Activated naive CD4-positive, alpha-beta T cell treated with anti-CD3 and anti-CD28 coated beads, Interleukin-2, amount 50 U/mL, for 16 hours (primary cell): ENCODE measurements at places on chromosomes 5 and 9.

GRCh38 chr5:82523633-82524032, 245.5 kb upstream of the RPS23 start:
- DNase-seq: no peak

GRCh38 chr9:109254317-109254716, 66.5 kb downstream of the EPB41L4B start:
- no peak for DNase-seq

DNA sequence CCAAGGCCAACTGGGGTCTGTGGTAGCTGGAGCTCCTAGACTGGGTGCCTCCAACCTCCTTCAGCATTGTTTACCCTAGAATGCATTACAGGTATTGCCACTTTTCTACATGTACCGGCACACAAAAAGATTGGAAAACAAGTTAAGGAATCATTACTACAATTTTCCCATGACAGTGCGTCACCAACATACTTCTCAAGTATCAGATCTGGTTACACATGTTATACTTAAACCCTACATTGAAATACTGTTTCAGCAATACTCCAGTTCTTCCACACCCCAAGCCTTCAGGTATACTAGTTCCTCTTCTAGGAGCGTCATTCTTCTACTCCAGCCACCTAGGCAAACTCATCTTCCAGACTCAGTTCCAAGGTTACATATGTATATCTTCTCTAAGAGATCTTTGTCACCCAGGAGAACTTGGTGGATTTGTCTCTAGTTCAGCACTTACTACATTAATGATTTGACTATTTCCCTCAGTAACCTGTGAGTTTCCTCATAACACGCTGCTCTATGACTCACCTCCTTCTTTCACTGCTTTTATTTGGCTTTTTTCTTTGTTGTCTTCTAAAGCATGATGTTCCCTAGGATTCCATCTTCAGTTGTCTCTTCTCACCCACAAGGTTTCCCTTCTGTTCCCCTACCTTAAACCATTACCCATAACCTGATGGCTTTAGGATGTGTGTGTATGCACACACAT, 217.0 kb downstream of the AP3B1 start:
- DNase-seq: no peak

GRCh38 chr9:89430995-89431394, 66.9 kb downstream of the SEMA4D start:
- no peak for DNase-seq

DNA sequence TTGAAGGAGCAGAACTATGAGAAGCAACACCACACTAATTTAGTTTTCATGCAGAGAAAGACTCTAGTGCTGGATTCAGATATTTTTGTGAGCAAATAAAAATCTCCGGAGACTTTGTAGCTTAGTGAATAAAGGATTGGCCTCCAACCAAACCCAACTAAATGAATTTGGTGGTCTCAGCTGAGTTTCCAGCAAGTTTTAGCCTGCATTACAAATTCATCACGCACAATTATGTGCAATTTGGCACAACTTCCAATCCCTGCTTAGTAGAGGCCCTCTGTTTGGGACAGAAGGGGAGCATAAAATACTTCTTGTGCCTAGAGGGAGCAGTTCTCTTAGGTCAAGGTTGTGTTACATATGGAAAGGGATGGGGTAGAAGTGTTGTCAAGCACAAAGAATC, 112.3 kb upstream of the ADAMTSL1 start:
- DNase-seq: no peak

GRCh38 chr5:107948377-107948776, 277.6 kb upstream of the EFNA5 start:
- no peak for DNase-seq

DNA sequence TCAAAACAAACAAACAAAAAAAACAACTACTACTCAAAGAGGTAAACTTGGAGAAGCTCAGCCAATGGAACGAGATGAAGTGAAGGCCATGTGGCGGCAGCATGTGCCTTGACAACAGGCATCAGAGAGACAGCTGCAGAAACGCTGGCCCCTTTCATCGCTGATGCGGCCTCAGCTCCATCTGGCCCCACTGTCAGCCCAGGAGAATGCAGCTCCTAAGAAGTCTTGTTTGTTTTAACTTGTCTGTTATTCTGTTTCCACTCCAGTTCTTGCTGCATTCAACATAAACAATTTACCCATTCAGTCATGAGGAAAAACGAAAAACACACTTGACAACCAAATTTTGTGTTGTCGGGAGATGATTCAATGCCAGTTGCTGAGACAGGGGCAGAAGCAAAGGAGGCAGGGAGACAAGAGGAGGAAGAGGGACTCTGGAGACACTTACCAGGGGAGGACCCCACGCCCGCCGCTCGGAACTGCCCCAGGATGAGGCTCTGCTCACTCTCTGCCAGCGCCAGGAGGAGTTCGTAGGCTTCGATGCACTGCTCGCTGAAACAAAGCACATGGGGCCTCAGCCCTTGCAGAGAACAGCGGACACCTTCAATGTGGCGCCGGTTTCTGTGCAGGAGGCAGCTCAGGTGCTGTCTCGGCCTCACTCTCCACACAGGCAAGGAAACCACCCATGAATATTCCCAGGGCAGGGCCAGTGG, 91.2 kb downstream of the DCP2 start:
- DNase-seq: no peak

GRCh38 chr9:107404161-107404560, 85.4 kb downstream of the KLF4 start:
- DNase-seq: no peak

DNA sequence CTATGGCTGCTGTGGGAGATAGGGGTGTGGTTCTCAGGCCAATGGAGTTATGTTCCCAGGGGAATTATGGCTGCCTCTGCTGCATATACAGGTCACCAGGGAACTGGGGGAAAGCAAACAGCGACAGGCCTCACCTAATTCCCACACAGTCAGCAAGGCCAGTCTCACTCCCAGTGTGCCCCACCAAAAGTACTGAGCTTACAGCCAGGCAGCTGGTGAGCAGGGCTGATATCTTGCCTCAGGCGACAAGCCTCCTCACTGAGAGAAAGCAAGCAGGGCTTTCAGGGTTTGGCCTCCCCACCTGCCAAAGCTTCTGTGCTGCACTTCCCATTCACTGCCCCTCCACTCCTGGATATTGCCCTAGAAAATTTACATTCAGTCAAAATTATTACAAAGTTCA, 273.8 kb upstream of the TARS1 start:
- no peak for DNase-seq

- DNase-seq: no peak
Measured at GRCh38 chr5:104551628-104552027, 989.0 kb upstream of the NUDT12 start.

GRCh38 chr9:113556877-113557593, 93.5 kb downstream of the RGS3 start:
- DNase-seq: no peak

DNA sequence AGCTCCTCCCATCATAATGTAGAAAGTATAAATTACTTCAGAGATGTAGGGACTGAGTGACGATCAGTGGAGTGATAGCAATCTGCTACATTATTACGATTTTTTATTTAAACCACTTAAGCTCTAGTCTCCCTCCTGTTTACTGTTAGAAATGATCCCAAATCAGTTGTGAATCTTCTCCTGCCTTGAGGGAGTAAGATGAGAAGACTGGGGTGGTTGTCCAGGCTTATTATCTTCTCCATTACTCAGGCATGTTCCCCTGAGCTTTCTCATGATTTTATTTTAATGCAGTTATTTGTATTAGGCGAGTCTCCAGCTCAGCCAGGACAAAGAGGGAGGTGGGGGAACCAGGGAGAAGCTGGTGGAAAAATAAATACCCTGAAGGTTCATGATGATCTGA, 48.2 kb upstream of the CTNNA1 start:
- DNase-seq: no peak

DNA sequence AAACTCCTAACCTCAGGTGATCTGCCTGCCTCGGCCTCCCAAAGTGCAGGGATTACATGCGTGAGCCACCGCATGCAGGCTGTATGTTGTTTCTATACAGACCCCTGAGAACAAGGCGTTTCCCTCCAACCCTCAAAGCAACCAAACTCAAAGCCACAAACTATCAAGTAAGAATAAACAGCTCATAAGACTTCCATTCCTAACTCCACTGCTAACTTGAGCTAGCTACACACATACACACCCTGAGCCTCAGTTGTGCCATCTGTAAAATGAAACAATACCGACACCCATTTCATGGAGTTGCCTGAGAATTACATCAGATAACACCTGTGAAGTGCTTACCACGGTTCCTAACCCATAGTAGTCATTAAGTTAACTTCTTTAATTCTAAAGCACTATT, 70.8 kb downstream of the SERINC5 start:
- no peak for DNase-seq

DNA sequence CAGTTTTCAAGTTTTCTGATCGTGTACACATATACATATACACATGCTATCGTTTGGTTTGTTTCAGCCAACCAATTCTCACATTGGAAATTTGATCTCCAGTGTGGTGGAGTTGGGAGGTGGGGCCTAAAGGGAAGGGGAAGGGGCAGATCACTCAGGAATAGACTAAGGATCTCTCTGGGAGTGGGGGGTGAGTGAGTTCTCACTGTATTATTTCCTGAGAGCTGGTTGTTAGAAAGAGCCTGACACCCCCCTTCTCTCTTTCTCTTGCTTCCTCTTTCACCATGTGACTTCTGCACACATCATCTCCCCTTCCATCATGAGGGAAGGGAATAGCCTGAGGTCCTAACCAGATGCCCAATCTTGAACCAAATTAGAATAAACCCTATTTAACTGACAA, 551.7 kb downstream of the MAT2B start:
- no peak for DNase-seq

DNA sequence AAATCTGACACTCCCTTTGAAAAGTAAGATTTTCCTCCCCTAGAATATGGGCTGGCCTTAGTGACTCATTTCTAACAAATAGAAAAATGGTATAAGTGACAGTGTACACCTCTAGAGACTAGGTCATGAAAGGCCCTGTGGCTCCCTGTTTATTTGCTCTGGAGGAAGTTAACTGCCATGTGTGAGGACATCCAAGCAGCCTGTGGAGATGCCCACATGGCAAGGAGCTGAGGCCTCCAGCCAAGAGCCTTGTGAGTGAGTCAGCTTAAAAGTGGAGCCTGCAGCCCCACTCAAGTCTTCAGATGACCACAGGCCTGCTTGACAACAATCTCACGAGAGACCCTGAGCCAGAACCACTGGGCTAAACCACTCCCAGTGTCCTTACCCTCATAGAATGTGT, 128.1 kb upstream of the LHFPL2 start:
- no peak for DNase-seq

- DNase-seq: no peak
Measured at GRCh38 chr5:147223948-147224791, 10.7 kb upstream of the STK32A start.

GRCh38 chr9:88287972-88288371, 100.3 kb upstream of the SPIN1 start:
- DNase-seq: no peak

- DNase-seq: no peak
Measured at GRCh38 chr9:23556459-23556858, 269.6 kb downstream of the ELAVL2 start.

GRCh38 chr5:95113489-95113888, 171.4 kb downstream of the MCTP1 start:
- DNase-seq: no peak

DNA sequence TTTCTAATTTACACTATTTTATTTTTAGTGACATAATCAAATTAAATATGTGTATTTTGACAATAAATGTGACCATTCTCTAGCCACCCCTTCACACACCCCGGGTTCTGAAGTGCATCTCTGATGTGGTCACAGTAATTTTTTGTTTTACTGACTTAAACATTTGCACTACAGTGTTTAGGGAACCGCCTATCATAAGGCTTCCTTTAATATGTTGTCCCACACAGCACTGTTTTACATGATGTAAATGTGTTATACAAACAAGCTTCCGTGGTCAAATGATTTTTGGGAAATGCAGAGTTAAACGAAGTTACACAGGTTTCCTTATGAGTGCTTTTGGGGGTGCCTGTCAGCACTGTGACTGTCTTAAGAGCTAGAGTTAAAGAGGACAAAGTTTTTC, 86.5 kb downstream of the KDM4C start:
- no peak for DNase-seq

DNA sequence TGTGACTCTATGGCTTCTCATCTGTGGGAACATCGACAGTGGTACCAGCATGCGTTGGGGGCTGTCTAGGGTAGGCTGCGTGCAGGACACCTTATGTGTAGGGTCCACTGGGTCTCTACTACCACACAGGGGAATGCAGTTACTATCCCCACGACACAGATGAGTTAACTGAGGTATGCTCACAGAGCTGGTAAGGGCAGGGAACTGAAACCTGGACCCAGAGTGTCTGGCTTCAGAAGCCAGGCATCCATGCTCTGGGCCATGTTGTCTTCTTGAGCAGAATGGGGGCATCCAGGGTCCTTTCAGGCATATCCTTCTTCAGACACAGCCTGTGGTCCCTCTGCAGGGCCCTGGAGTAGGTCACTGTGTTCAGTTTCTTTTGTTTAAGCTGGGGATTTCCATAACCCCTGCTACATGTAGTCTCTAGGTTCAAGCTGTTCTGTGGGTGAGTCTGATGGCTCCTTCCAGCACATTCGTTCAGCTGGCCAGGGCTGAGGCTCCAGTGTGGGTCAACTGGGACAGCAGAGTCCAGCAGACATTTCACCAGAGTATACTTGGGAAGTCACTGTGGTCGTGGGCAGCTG, 148.8 kb downstream of the GADD45G start:
- no peak for DNase-seq

- no peak for DNase-seq
Measured at GRCh38 chr9:35705836-35706430, 16.2 kb upstream of the TPM2 start.

GRCh38 chr9:13731637-13732036, 452.1 kb upstream of the MPDZ start:
- DNase-seq: no peak

- no peak for DNase-seq
Measured at GRCh38 chr5:141757402-141757801, 75.4 kb upstream of the ARAP3 start.

- no peak for DNase-seq
Measured at GRCh38 chr5:176734756-176735342, 75.5 kb upstream of the UNC5A start.

DNA sequence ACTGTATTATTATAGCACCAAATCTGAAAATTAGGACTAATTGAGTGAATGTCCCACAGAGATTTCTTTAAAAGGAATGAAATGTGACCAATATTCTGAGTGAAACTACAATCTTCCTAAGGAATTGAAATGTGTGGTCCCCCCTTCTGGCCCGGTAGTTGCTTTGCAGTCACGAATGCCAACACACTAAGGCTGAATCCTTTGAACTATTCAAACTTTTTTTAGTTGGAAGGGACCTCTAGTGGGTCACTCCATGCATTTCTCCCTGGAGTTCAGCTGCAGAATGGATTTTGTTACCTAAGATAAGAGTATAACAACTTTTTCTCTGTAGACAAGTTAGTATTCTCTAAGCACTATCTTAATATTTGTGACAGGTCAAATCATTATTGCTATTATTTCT, 2.8 kb downstream of the CDH6 start:
- no peak for DNase-seq

DNA sequence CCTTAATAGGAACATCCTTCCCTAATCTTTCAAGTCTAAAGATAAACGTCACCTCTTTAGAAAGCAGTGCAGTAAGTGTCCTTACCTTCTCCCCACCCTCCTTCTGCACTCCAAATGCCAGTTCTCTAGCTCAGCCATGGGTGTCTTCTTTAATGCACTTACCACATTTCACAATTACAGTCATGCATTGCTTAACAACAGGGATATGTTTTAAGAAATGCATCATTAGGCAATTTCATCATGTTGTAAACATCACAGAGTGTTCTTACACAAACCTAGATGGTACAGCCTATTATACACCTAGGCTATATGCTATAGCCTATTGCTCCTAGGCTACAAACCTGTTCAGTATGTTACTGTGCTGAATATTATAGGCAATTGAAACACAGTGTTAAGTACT, 91.2 kb downstream of the RFX3 start:
- no peak for DNase-seq
